Foreskin melanocyte (primary cell): ENCODE measurements at places on chromosomes 5 and 9.

GRCh38 chr9:82115331-82115730 is 126.8 kb downstream of the SPATA31D1 start:
- DNase-seq: no peak

GRCh38 chr5:180135128-180135955 is 63.8 kb upstream of the RNF130 start:
- DNase-seq: peak; percentile 24

- DNase-seq: no peak
These were observed 32.1 kb upstream of the SH3PXD2B start for GRCh38 chr5:172486451-172486850.

- DNase-seq: no peak
These were observed 21.5 kb downstream of the FAM151B start for GRCh38 chr5:80509362-80509761.

GRCh38 chr5:80781356-80781755 is 126.6 kb upstream of the DHFR start:
- no peak for DNase-seq

DNA sequence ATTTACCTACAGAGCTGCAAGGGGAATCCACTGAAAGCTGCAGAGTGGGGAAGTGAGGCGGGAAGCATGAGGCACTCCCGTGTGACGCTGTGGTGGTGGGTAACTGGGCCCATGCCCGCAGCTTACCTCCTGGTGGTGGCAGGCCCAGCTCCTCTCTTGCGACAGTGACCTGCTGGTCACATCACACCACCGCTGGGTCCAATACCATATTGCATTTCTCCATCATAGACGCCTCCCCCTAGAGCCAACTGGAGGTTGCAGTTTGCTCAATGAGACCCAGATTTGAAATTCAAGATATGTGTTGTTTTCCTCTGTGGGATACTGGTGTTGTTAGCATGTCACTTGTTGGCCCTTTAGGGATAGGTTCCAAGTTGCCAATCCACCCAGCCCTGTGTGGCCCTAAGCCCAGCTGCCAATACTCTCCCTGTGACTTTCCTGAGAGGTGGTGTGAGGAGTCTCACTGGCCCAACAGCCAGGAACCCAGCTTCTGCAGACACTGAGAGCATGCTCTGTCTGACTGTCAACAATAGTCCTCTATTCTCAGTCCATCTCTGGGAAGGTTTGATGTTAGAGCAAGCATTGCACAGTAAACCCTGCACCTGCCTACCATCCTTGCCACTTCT is 428.3 kb downstream of the GADD45G start:
- no peak for DNase-seq

GRCh38 chr9:129674229-129674628 is 8.8 kb downstream of the PRRX2 start:
- no peak for DNase-seq

- DNase-seq: no peak
These were observed 651.4 kb downstream of the CETN3 start for GRCh38 chr5:89758146-89758545.

DNA sequence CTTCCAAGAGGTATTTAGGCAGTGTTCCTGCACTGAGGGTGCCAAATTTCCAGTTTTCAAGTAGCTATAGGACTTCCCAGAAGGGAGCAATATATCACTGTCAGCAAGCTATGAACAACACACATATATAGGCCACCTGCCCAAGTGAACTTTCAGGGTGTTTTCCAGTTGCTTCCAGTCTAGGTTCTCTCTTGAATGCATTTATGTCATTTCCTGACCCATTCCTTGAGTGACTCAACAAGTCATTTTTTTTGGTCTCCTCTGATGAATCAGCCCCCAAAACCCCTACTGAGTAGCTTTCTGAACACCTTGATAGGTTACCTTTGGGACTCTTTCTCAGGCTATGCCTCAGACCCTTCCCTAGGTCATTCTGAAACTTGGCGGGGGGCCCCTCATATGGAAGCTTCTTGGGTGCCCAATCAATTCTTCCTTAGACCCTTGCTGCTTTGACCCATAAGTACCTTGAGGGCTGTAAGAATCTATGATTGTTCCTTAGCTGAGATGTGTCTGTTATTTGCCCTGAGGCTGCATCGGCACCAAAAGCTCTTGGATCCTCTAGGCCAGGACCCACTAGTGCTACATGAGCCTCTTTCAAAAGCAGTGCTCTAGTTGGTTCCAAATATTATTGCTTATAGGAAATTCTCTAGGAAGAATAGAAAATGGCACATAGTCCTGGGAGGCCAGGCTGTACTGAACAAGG is 12.4 kb downstream of the DNAJB5 start:
- no peak for DNase-seq

DNA sequence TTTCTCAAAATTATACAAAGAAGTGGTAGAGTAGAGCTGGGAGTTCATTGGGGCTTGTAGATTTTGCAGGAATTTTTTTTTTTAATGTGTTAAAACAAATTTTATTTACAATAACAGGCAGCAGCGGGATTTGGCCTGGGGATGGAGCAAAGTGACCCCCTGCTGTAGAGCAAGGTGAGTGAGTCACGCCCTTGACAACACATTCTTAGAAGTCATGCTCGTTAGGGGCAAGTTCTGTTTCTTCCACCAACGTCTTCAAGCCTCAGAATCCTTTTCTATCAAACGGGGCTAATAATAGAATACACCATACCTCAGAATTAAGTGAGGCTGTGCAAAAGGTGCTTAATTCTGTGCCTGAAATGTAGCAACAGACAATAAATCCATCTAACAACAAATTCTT is 1.1 kb upstream of the ANKDD1B start:
- DNase-seq: no peak

GRCh38 chr9:74887041-74887980 is at the start of gene TRPM6:
TSS of gene TRPM6 (minus strand) at chr9:74887921. CDS start at chr9:74887856, 65 bp downstream.
- peak; percentile 64 for DNase-seq

- no peak for DNase-seq
These were observed 4.4 kb upstream of the SLIT3 start for GRCh38 chr5:169305366-169305765.

- no peak for DNase-seq
These were observed 1.2 kb downstream of the USP20 start for GRCh38 chr9:129836311-129837007.

GRCh38 chr5:173597304-173597703 is 19.1 kb downstream of the BOD1 start:
- no peak for DNase-seq

- no peak for DNase-seq
These were observed 40.5 kb upstream of the MYO10 start for GRCh38 chr5:16976625-16977008.

GRCh38 chr9:107102011-107102410 is 181.1 kb upstream of the RAD23B start:
- DNase-seq: no peak

GRCh38 chr5:91850031-91850430 is 466.9 kb upstream of the ARRDC3 start:
- DNase-seq: no peak

- DNase-seq: no peak
These were observed 451 bp downstream of the LPAR1 start for GRCh38 chr9:111037708-111038330.

- no peak for DNase-seq
These were observed 369.0 kb downstream of the KIAA0825 start for GRCh38 chr5:94249430-94249829.
